ENCODE measurements at places on chromosomes 5 and 9.

GRCh38 chr5:128668921-128669320, 130.9 kb upstream of the FBN2 start:
- DNase-seq = no peak

DNA sequence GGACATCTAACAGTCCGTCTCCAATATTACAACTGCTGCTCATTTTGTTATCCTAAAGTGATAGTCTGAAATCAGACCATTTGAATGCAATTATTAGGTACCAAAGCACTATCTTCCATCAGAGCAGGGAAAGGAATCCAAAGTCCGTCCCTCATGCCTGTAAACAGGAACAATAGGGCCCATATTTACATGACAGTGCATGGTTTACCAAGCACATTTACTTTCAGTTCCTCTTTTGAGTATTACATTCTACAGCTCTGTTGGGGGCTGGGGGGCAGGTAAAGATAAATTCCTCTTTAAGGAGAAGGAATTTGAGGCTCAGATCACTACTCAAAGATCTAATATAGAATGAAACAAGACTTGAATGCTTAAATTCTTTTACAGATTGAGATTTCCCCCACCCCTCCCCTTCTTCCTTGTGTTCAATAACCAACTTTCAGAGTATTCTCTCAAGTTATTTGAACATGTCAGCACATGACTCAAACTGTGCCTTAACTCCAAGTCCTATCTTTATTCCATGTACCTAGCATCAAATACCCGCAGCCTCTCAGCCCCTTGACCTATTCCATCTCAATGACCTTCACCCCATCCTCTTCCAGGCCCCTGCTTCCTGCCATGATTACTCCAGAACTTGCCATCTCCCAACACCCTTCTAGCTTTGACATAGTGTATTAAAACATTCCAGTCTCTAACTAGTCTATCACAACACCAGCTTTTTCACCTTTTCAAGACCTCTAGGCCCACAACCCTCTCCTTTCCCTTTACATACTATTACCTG, 71.0 kb downstream of the BRINP1 start:
- no peak for DNase-seq

GRCh38 chr9:130260816-130261765, 4.5 kb upstream of the HMCN2 start:
- DNase-seq = no peak

- DNase-seq = no peak
Measured at GRCh38 chr5:150723845-150724244, 23.0 kb upstream of the RBM22 start.

DNA sequence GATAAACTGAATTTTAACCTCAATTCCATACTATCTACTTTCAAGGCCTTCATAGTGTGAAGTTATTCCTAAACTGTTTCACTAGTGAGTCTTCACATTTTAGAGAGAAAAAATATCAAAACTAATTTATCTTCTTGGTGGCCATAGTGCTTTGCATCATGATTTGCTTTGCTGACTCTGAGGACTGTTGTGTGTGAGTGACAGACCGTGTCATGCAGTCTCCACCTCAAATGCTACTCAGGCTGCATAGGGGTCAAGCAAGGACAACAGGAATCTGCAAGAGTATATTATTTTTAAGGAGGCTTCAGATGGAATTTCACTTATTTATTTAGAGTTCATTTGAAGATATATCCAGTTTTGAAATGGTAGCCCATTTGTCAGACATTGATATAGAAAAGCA, 34.5 kb downstream of the MACIR start:
- no peak for DNase-seq

DNA sequence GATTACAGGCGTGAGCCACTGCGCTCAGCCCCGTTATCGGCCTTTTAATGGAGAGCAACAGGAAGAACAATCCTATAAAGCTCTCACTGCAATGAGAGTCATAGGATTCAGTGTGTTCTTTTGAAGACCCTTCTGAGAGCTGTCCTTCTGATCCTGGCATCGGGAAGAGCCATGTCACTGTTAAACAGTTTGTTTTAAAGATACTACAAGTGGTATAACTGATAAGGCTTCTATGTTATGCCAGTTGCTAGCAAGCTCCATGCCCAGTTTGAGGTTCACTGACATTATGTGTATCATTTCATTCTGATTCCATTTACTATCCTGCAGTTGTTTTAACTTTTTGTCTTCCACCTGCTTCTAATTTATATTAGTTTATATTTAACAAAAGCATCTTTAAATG, 55.8 kb downstream of the GNAQ start:
- no peak for DNase-seq

- no peak for DNase-seq
Measured at GRCh38 chr9:125397736-125398135, 136.1 kb downstream of the GAPVD1 start.

- DNase-seq = no peak
Measured at GRCh38 chr9:115437418-115437817, 319.5 kb upstream of the TNC start.

- no peak for DNase-seq
Measured at GRCh38 chr5:149062371-149063016, 368 bp downstream of the SH3TC2 start.

GRCh38 chr5:33306758-33307157, 134.0 kb upstream of the TARS1 start:
- no peak for DNase-seq

- no peak for DNase-seq
Measured at GRCh38 chr5:147912011-147912410, 5.7 kb upstream of the C5orf46 start.

GRCh38 chr9:133142684-133143622, 20.8 kb downstream of the GBGT1 start:
- DNase-seq = no peak

- DNase-seq = no peak
Measured at GRCh38 chr9:17986595-17986994, 407.7 kb downstream of the SH3GL2 start.

GRCh38 chr9:34179213-34180136, 632 bp downstream of the UBAP1 start:
- peak; percentile 41 for DNase-seq

GRCh38 chr5:122846051-122846550, 688 bp downstream of the SNX24 start:
- no peak for DNase-seq

- no peak for DNase-seq
Measured at GRCh38 chr5:158914008-158915000, 185.4 kb downstream of the EBF1 start.

DNA sequence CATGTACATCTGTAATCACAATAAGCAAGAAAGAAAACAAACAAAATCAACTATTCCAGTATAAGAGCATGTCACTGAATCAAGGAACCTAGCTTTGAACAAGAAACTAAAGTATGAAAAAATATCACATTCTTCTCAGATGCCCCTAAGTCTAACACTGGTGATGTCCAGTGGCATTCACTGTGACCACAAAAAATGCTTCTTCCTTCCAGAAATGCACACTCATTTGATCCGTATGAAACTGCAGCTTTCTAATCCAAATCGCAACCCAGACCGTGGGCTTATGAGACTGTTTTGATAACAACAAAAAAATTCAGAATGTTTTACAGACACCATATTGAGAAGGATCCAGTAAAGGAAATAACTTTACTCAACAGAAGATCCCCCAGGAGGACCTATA, 320.1 kb upstream of the TARS1 start:
- DNase-seq = no peak

GRCh38 chr9:82299870-82300269, 311.3 kb downstream of the SPATA31D1 start:
- no peak for DNase-seq

DNA sequence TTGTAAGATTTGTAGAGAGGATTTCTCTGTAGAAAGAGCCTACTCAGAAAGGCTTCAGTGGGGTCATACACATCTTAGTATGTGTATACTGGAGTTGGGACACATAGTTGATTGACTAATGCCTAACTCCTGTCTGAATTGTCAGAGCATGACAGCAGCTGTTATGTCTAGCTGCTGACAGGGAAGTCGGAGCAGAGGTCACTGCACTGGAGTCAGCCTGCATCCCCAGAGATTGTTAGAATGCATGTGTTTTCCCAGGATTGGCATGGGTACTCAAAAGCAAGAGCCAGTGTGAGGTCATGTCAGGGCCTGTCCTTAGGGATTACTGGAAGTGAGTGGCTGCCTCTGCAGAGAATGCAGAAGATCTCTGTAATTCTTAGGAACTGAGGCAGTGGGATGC, 82.7 kb downstream of the ITGA1 start:
- DNase-seq = no peak

DNA sequence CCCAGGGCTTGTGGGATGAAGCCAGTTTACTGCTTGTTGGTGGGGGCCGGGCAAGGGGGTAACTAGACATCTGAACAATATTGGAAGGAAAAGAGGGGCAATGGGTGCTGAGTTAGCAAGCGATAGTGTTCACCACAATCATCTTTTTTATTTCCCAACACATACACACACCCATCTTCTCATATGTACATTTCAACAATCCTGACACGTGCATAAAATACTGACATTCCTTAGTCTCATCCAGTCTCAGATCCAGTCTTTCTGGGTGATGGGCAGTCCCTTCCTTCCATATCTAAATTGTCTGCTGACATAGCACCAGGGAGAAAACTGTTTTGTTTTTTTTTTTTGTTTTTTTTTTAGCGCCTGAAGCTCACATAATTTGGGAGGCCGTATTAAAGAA, 333.6 kb upstream of the TRPC7 start:
- no peak for DNase-seq

DNA sequence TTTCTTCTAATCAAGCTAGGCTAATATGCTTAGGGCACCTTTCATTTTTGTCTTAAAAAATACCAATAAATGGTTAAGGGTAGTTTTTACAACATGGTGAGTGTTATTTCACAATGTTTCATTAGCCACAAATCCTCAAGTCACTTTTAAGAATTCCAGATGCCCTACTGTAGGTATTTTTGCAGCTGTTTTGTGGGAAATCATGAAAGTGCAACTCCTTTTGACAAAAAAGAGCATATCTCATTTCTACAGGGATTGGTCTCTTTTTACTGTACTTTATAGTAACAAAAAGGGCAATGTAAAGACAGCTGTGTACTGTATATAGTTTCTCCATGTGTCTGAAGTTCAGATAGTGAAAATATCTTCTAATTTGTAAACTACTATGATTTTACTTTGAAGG, 28.3 kb upstream of the GAS1 start:
- no peak for DNase-seq

- DNase-seq = no peak
Measured at GRCh38 chr5:55306641-55307382, 682 bp downstream of the DHX29 start.

- DNase-seq = peak; percentile 47
Measured at GRCh38 chr9:134698587-134699342, 57.2 kb downstream of the COL5A1 start.

GRCh38 chr9:78326564-78326963, 29.6 kb downstream of the PSAT1 start:
- no peak for DNase-seq

DNA sequence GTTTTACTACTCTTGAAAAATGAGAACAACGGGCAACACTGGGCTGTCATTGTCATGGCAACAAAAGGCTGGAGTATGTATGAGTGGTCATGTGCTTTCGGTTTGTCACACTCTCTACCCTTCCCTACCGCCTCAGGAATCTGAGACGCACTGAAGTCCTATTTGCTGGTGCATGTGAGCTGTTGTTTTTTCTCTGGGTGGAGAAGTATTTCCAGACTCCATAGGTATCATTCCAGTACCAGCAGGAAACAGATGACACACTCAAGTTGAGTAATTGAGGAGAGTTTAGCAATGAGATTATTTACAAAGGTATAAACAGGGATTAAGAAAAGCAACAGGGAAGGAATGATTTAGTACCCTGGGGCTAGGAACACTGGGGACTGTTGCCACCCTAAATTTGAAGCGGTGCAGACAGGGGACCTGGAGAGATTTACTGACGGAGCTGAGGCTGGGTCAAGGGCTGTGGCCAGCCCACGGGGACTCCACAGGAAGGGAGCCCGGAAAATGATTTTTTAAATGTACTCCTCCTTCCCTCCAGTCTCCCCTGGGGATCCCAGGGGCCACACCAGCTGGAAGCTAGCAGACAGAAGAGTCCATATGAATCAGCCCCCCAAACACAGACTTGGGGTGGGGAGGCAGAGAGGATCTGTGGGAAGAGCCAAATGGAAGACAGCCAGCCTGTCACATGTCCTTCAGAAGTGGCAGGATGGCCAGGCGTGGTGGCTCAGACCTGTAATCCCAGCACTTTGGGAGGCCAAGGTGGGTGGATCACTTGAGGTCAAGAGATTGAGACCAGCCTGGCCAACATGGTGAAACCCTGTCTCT, 13.2 kb upstream of the ZBTB43 start:
- DNase-seq = no peak

- no peak for DNase-seq
Measured at GRCh38 chr5:38011668-38012188, 171.9 kb upstream of the GDNF start.

GRCh38 chr5:62937661-62938558, 359.3 kb downstream of the LRRC70 start:
- DNase-seq = peak; percentile 8

DNA sequence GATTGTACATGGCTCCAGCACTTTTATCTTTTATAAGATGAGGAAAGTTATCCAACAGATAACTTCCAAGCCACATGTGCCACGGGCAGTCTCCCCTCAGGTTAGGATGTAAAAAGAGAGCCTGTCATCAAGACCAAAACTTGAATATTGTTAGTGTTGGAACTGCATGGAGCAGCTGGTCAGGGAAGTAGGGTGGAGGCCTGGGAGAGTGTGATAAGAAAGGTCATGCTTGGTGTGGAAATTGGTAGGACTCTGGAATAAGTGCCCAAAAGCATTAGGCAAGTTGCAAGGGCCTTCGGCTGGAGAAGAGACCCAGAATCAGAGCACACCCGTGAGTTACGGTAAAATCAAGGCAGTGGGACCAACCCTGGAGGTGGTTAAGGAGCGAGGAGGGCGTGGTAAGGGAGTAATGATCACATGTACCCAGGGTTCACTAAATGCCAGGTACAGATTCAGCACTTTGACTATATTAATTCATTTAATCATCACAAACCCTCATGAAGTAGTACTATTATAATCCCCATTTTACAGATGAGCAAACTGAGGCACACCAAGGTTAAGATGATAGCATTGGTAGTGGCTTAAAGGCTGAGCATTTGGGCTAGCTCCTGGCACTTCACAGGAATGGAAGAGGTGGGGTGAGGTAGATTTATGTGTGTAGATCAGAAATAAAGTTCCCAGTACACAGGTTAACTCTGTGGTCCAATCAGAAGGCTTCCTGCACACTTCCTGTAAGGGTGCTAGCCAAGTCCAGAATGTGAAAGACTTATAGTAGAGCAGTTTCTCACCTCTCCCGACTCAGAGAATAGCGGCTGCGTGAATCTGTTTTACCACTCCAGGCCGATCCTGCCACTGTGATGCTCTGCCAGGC, 96.5 kb upstream of the ZNF608 start:
- no peak for DNase-seq

- no peak for DNase-seq
Measured at GRCh38 chr9:131214286-131214856, 61.9 kb downstream of the FAM78A start.

DNA sequence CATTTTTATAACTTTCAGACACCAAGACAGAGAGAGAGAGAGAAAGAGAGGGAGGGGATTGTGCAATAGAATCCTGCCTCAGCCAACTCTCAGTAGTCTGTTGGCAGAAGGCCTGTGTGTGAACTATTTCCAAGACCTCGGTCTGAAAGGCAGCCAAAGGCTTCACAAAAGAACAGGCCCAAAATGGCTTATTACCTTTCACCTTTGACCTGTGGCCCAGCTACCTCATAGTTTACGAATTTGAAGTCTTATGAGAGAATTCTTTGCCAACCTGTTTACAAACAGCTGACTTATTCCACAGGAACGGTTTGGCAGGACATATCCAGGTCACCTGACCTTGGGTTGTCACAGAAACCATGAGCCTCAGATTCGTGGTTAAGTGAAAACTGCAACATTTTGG, 48.6 kb downstream of the NR2F1-AS1 start:
- DNase-seq = peak; percentile 98
